ENCODE measurements at places on chromosomes 5 and 9.

- DNase-seq: no peak
Measured at GRCh38 chr9:89869793-89870580, 265.2 kb downstream of the GADD45G start.

GRCh38 chr9:81543695-81544094 is 145.7 kb downstream of the TLE1 start:
- no peak for DNase-seq

- DNase-seq: no peak
Measured at GRCh38 chr5:109964136-109964535, 274.4 kb downstream of the MAN2A1 start.

DNA sequence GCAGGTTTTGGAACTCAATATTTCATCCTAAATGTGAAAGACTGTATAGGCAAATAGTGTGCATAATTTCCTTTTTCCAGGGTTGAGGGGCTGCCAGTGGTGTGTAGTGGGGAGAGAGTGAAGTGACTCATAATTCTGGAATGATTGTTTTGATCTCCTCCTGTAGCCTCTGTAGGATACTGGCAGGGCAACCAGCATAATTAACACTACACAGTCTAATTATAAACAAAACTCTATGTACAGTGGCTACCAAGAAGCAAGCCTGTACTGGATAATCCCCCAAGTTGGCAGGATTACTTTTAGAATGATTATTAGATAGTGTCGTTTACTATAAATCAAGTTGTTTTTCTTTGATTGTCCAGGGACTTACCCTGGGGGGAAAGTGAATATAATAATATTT is 32.2 kb downstream of the LNPEP start:
- DNase-seq: no peak

- DNase-seq: no peak
Measured at GRCh38 chr9:99808454-99808853, 13.2 kb upstream of the NR4A3 start.

DNA sequence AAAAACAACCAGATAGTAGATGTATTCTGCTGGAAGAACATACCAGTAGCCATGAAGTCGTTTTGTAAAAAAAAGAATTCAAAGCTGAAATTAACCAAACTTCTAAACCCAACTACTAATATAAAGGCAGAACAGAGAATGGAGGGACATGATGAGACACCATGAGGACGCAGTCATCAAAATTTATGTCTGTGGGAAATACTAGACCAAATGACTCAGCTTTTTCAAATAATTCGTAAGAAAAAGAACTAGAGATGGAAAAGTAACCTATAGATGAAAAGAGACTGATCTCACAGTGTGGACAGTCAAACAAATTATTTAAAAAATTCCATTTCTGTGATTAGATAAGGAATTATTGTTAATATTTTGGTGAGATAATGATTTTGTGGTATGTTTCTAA is 10.3 kb downstream of the TTC23L start:
- DNase-seq: no peak

- DNase-seq: no peak
Measured at GRCh38 chr5:103929338-103930013, 366.9 kb upstream of the NUDT12 start.

Measured in Right ventricle myocardium superior (tissue), 1 donor.